ENCODE measurements at places on chromosomes 11 and 22. TPM values are rescaled to one million over a fixed set of nuclear protein-coding genes. Genes with fewer than 3 reads are reported as not detected.

DNA sequence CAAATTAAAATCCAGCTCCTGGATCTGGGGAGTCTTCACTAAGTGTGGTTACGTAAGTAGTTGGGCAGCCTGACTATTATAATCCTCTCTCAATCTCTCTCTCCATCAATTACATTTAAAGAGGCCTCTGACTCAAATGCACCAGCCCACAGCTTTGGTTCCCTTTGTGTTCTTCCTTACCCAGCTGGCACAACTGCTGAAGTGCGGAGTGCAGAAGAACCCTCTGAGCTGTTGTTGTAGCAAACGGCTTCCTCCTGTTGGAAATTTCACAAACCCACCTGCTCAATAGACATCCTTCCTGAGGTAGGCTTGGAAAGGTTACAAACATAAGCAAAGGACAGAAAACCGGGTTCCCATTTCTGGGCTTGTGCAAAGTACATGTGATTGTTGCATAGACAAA, 17.0 kb upstream of the SORL1 start:
- no peak overlapping the region for H3K4me3 ChIP-seq
- H3K27me3 ChIP-seq, result peaks cover 10% of the 10 kb centered on the region
- H3K27ac ChIP-seq, result no peak overlapping the region
- no peak for DNase-seq
- H3K4me1 ChIP-seq, result no peaks in the 10 kb centered on the region

DNA sequence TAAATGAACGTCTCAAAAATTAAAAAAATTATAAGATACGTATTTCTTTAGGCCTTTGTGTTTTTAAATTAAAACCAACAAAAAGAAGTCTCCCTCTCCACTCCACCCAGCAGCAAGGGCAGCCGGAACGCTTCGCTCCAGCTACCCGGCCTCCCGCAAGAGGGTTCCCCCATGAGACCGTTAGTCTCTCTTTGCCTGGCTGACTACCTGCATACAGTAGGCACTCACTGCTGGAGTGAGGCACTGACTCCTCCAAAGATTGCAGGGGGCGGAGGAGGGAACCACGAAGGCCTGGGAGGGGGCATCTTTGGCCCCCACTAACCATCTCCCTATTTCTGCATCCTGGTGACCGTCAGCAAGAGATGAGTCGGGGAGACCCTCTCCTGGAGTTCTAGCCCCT, 10.1 kb downstream of the CBX6 start:
- peaks cover 2% of the 10 kb centered on the region for H3K36me3 ChIP-seq
- H3K27me3 ChIP-seq, result peaks cover 2% of the 10 kb centered on the region
- H3K4me3 ChIP-seq, result no peak overlapping the region
- peaks cover 3% of the 10 kb centered on the region for H3K4me1 ChIP-seq
- no peak overlapping the region for H3K27ac ChIP-seq

DNA sequence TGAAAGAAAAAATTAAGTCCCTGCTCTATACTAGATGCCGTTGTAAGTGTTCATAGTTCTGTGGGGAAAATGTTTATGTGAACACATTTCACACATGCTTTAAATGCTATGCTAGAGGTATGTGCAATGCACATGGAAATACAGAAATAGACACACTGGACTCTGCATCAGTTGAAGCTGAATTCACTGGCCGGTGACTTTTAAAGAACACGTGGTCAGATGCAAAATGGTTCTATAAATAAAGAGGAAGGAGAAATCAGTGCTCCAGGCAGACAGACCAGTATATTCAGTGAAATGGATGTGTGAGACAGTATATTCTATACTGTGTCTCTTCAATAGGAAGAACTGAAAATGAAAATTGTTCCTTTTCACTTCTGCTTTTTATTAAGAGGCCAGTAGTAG, 29.9 kb downstream of the TRPC6 start:
- H3K4me1 ChIP-seq, result peaks cover 6% of the 10 kb centered on the region
- DNase-seq, result no peak
- no peaks in the 10 kb centered on the region for H3K27me3 ChIP-seq
- H3K36me3 ChIP-seq, result no peaks in the 10 kb centered on the region
- no peak overlapping the region for H3K4me3 ChIP-seq

DNA sequence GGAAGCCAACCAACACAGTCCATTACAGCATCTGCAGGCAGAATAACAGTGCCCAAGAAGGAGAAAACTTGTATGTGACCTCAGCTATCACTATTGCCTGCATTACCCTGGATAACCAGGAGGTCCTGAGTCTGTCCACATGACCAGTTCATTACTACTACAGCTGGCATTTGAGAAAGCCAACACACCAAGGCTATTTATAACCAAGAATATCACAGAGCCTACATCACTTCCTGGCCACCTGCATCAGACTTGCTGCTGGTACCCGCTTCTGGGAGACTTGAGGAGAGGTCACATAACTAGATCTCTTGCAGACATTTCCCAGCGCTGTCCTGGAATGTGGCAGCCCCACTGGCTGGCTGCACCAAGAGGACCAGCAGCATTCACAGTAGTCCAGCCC, 11.1 kb upstream of the OR56B4 start:
- DNase-seq, result no peak
- no peaks in the 10 kb centered on the region for H3K4me1 ChIP-seq
- H3K27ac ChIP-seq, result no peak overlapping the region
- H3K27me3 ChIP-seq, result peaks cover 8% of the 10 kb centered on the region

DNA sequence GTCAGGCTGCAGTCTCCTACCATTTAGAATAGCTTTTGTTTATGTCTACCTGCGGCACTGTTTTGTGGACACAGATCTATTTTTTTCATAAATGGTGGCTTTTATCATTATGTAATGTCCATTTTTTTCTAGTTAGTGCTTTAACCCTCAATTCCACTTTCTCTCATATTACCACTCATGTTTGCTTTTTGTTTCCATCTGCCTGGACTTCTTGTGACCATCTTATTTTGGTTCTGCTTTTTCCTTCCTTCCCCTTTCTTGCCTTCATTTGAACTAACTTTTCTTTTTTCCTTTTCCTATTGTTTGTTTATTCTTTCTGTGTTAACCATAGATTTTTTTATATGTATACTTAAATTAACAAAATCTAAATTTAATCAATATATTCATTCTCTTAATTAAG, 98.5 kb upstream of the SLC22A12 start:
- H3K4me1 ChIP-seq, result no peaks in the 10 kb centered on the region
- DNase-seq, result no peak

The TNKS1BP1 gene
- total RNA-seq, result 216 TPM

The GRIA4 gene
- 144 TPM for total RNA-seq

The OTOG gene
- total RNA-seq, result 1.8 TPM

The MRGPRX4 gene
- not detected for total RNA-seq

Data from mesothelial cell of epicardium (in vitro differentiated cells).